ENCODE measurements at places on chromosomes 6 and 20. TPM values are rescaled to one million over a fixed set of nuclear protein-coding genes. Genes with fewer than 3 reads are reported as not detected.
A peak's percentile ranks its signal among the peaks of the same experiment; 100 is the strongest.

- peak; percentile 58 for DNase-seq
Observed at GRCh38 chr20:32477594-32478512, 107.3 kb downstream of the NOL4L start.

DNA sequence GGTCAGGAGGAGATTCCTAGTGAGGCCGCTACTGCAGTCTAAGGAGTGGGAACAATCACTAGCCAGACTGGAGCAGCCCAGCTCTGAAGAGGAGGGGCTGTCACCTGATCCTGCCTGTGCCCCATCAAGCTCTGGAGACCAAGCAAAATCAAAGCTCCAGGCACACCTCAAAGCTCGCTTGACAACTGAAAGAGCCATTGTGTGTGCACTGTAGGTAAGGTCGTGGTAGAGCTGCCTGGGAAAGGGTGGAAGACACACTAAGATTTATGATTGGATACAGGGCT, 58.2 kb downstream of the CSE1L start:
- no peak for DNase-seq

GRCh38 chr6:3253597-3253961, 5.2 kb upstream of the PSMG4 start:
- DNase-seq, result no peak

- DNase-seq, result no peak
Observed at GRCh38 chr6:24927985-24928745, 7.6 kb downstream of the RIPOR2 start.

GRCh38 chr6:3336859-3337515, 78.2 kb downstream of the PSMG4 start:
- no peak for DNase-seq

DNA sequence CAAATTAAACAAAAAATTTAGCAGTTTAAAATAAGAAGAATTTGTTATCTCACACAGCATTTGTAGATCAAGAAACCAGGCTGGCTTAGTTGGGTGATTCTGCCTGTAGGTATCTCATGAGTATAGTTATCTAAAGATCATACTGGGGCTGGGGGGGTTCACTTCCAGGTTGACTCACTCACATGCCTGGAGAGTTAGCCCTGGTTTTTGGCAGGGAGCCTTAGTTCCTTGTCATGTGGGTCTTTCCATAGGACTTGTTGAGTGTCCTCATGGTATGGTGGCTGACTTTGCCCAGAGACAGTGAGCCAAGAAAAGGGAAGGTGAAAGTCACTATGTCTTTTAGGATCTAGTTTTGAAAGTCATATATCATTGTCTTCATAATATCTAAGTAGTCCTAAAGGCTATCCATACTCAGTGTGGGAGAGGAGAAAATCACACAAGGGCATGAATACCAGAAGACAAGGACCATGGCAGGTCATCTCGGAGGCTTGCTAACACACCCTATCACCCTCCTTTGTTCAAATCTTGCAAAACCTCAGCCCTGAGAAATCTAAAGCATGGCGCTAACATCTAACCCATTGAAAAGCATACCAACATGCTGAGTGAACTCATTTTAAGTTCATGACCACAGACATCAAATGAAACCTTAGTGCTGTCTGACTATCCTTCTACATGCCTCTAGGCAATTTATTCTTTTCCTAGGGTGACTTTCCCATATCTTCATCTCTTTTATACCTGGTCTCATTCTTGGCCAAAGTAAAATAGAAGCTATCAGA, 39.2 kb downstream of the CYP24A1 start:
- no peak for DNase-seq

- DNase-seq, result no peak
Observed at GRCh38 chr6:83333500-83333899, 97.4 kb downstream of the ME1 start.

- peak; percentile 18 for DNase-seq
Observed at GRCh38 chr6:130796313-130796905, 30.8 kb upstream of the SMLR1 start.

GRCh38 chr6:116329156-116329555, 41.6 kb upstream of the DSE start:
- no peak for DNase-seq

- DNase-seq, result no peak
Observed at GRCh38 chr6:116954938-116955337, 77.9 kb downstream of the RFX6 start.

DNA sequence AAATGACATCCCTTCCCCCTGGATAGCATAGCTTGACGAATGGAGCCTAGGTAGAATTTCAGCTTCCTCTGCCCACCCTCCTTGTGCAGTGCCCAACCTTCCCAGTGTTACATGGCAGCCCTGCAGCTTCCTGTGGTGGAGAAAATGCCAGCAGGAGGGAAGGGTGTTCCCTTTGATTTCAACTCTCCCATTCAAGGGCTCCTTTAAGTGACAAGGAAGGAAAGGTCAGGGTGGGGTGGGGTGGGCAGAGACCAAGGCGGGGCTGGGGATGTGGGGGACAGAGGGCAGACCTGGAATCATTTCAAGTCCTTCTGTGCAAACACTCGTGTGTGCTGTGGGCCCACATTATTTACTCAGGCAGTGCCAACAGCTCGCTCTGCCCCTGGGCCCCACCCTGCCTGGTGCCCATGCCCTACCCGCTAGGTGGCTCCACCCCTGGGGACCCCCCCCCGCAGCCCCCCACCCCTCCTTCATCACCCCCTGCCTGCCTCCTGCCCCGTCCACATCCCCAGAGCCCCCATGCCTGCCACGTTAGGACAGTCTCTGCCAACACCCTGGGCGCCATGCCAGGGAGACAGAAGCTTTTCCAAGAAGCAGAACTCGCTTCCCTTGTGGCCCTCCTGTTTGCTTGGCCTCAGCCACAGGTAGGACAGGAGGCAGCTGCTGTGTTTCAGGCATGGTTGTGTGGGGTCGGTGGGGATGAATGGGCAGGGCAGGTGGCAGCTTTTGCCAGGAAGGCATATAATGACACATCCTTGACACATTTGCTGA, 9.4 kb downstream of the SPDEF start:
- DNase-seq, result peak; percentile 58

- no peak for DNase-seq
Observed at GRCh38 chr6:145620088-145620487, 115.2 kb downstream of the EPM2A start.

- peak; percentile 39 for DNase-seq
Observed at GRCh38 chr6:73523434-73524123, 2.7 kb upstream of the EEF1A1 start.

DNA sequence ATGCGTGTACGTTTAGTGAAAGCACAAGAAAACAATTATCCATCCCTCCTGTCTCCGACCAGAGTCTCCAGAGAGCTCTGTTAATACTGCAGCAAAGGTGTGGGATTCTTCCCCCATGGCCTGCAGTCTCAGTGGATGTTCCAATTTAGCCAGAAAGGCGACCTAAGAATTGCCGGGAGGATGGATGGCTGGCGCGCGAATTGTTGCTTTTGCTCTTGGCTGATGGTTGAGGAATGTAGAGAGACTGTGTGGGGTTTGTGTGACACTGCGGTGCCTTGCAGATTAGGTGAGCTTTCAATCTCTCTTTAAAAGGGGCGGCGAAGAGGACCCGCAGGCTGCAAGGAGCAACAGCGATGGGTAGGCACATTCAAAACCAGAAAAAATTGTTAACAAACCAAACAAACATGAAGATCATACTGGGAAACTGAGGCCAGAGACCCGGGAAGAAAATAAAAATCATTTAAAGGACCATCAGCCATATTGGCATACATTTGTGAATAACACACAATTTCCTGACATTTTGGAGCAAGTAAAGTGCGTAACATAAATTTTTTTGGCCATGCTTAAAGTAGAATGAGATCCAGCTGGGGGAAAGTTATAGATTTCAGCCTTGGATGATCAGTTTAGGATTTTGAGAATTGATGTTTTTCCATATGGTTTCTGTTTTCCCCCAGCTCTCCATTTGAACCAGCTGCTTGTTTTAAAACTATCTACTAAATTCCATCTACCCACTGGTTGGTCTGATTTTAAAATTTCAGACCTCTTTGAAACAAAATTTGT, 46.3 kb downstream of the GNAS start:
- DNase-seq, result no peak

DNA sequence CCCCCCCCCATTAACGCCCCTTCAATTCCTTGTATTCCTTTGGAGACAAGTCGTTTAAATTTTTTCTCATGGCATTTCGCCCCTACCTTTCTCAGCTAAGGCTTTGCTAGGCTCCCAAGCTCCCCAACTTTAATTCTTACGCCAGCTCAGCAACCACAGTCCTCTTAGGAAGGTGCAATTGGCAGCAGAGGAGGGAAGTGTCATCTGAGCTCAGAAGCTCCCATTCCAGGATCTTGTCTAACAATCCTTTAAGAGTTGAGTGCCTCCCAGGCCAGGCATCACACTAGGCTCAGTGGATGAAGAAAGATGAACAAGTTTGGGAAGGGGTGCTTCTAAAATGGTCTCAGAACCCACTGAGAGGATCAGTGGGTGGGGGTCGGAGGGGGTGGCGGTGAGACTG, 131.2 kb upstream of the AKAP12 start:
- DNase-seq, result no peak

- DNase-seq, result no peak
Observed at GRCh38 chr20:53253668-53254067, 281.5 kb downstream of the TSHZ2 start.

DNA sequence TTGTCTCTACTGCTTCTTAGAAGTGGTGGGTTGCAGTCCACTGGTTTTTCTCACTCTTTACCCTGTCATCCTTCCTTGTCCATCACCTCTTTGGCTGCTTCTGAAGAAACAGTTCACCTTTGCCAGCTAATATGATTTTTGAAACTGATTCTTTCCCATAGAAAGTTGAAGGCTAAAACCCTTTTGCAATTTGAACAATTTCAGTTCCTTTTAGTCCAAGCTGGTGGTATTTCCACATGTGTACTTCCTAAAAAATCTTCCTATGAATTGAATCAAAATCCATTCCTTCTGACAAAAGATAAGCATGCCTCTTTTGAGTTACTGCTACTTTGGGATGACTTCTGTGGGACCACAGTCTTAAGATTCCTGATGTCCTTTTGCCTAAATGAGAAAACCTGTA, 210.0 kb upstream of the MAN1A1 start:
- no peak for DNase-seq

DNA sequence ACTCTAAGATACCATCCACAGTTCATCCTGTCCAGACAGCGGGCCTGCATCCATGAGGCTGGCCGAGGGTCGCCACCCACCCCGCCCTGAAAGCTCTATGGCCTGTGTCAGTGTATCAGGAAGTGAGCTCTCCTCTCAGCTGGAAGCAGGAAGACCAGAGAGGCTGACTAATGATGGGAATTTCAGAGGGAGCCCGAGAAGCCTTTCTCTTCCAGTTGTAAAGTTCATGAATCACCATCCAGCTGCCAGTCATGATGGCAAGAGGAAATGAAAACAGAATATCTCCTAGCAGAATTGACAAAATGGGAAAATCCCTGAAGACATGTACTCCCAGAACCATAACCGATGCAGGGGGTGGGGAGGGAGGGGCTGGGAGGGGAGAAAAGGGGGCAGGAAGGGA, 109.6 kb upstream of the RPS6KA2 start:
- DNase-seq, result no peak

GRCh38 chr6:99612551-99613408, 6.1 kb downstream of the PRDM13 start:
- DNase-seq, result no peak

- DNase-seq, result no peak
Observed at GRCh38 chr20:33964441-33964840, 29.3 kb upstream of the RALY start.

- DNase-seq, result no peak
Observed at GRCh38 chr20:57537822-57538221, 12.9 kb upstream of the CTCFL start.

- no peak for DNase-seq
Observed at GRCh38 chr6:24078200-24078599, 47.8 kb upstream of the NRSN1 start.

GRCh38 chr6:122553697-122554096, 56.5 kb upstream of the PKIB start:
- DNase-seq, result no peak

- no peak for DNase-seq
Observed at GRCh38 chr6:17687136-17687535, 19.6 kb downstream of the NUP153 start.

GRCh38 chr6:154754152-154754551, 20.9 kb downstream of the SCAF8 start:
- no peak for DNase-seq

GRCh38 chr6:4028051-4028450, 50.9 kb downstream of the FAM217A start:
- DNase-seq, result no peak

PNPLA1 gene
- total RNA-seq, result not detected

BMP5 gene
- total RNA-seq, result 1.2 TPM

HLA-DQA2 gene
- total RNA-seq, result not detected

ARMC2 gene
- 0.33 TPM for total RNA-seq

LHFPL5 gene
- total RNA-seq, result not detected

CDS2 gene
- 22.6 TPM for total RNA-seq

RNF144B gene
- total RNA-seq, result 0.31 TPM

CAP2 gene
- 10.9 TPM for total RNA-seq

PAX1 gene
- not detected for total RNA-seq

ACTL10 gene
- total RNA-seq, result not detected

ZCCHC3 gene
- 7.6 TPM for total RNA-seq

NKAIN4 gene
- total RNA-seq, result not detected

KIAA0408 gene
- 1.4 TPM for total RNA-seq

FAM209B gene
- total RNA-seq, result not detected

SIRPG gene
- not detected for total RNA-seq
